Fibroblast of skin of right biceps (primary cell): ENCODE measurements at places on chromosomes 16 and 17.

DNA sequence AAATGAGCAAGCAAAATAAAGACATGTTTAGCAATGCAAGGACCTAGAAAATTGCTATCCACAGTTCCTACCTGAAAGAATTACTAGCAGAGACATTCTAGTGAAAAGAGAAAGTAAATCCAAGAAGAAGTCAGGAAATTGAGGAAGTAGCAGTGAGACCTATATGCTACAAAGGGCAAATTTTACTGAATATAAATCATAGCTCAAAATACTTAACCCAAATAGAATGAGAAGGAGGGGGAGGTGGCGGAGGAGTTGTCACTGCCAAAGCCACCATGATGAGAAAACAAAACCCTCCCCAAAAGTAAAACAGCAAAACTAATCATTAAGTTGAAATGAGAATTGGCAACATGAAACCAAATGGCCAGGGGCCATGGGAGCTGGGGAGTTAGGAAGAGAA is 39.3 kb downstream of the PITPNM3 start:
- no peak for DNase-seq

- DNase-seq, result no peak
Measured at GRCh38 chr16:79914961-79915720, 314.6 kb upstream of the MAF start.

DNA sequence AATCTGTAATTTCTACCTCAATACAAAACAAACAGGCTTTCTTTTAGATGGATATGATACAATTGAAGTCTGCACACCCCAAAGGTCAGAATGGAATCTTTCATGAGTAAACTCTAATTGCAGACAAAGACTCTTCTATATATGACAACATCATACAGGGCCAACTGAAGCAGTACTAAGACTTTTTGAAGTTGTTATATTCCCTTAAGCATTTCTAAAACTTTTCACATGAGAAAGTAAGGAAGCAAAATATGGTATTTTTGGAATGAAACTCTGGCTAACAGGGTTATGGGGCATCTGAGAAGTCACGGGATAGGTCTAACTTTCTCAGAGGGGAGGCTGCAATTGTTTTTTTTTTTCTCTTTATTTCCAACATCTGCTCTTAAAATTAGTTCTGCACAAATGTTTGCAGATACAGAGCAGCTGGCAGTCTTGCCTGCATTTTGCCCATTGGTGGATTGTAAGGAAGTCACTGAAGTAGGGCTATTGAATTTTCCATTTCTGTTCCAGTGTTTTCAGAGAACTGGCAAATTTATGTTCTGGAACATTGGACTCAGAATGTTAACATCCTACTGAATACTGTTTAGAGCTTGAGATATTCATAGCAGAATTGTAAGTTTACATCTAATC is 59.1 kb downstream of the SSH2 start:
- no peak for DNase-seq

- no peak for DNase-seq
Measured at GRCh38 chr16:71338632-71339031, 19.9 kb upstream of the CALB2 start.

GRCh38 chr17:2377659-2378058 is 23.2 kb downstream of the MNT start:
- DNase-seq, result no peak

- DNase-seq, result no peak
Measured at GRCh38 chr17:75557852-75558665, 29.5 kb upstream of the MYO15B start.

- no peak for DNase-seq
Measured at GRCh38 chr16:22291020-22291419, 6.2 kb upstream of the POLR3E start.

- peak; percentile 64 for DNase-seq
Measured at GRCh38 chr16:86343796-86344585, 166.3 kb upstream of the FOXF1 start.

GRCh38 chr16:83187405-83187804 is 560.6 kb downstream of the CDH13 start:
- DNase-seq, result peak; percentile 79

DNA sequence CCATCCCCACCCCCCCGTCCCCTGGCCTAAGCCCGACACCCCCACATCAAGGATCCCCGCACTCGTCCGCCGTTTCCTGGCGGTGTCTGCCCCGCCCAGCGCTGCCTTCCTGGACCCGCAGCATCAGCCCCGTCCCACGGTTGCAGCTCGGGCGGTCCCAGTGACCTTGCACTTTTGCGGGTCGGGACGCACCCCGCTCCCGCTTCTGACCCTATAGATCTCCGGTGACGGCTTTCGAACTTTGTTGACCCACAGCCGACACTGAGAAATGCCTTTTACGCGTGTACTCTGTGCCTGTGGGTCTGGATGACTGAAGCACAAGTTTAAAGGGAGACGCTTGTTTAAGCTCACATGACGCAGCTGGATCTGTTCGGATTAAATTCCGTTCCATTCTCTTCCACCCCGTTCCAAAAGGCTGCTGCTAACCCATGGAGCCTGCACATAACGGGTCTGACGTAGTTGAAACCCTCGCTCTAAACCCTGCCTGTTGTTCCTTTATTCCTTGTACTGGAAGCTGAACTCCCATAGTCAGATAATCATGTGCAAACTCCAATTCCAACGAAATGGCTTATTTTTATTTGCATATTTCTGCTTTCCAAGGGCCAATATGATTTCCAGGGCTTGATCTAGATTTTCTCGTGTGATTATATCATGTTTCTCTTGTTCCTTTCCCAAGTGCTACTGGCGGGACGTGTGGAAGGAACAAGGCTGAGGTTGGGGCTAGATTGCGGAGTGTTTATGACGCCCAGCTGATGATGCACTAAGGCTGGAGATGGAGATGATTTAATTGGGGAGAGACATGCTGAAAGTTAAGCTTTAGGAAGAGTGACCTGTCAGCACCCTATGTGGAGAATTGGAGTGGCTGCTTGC is 834 bp downstream of the FLYWCH1 start:
- peak; percentile 57 for DNase-seq

DNA sequence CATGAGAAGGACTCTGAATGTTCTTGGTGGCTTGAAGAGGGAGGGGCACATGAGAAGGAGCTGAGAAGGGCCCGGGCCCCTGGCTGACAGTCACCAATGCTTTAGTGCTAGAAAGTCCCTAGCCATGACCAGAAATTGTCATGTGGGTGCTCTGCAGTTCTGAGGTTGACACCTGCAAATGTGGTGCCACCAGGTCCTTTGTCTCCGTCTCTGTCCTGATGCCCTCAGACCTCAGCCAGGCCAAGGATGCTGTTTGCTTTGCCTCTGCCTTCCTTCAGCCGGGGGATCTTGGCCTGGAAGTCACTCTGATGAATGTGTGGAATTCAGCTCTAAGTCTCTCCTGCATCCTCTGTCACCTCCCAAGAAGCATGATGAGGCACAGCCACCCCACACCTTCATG is 63.6 kb downstream of the TNFRSF13B start:
- DNase-seq, result no peak

- DNase-seq, result no peak
Measured at GRCh38 chr17:45006927-45007461, 38.9 kb upstream of the C1QL1 start.

DNA sequence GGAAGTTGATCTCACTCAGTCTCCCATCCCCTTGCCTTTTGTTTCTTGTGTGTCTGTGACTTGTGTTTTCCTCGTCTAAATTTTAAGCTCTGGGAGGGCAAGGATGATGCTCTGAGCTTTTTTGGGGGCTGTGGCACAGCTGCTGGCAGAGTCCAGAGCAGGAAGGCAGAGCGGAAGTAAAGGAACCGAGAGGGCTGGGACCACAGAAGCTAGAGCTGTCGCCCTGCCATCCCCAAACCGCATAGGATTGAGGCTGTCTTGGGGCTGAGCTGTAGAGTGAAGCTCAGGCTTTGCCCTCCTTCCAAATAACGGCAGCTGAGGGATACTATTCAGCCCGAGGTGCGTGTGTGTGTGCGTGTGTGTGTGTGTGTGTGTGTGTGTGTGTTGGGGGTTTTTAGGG is 3.8 kb upstream of the DNAH2 start:
- no peak for DNase-seq

DNA sequence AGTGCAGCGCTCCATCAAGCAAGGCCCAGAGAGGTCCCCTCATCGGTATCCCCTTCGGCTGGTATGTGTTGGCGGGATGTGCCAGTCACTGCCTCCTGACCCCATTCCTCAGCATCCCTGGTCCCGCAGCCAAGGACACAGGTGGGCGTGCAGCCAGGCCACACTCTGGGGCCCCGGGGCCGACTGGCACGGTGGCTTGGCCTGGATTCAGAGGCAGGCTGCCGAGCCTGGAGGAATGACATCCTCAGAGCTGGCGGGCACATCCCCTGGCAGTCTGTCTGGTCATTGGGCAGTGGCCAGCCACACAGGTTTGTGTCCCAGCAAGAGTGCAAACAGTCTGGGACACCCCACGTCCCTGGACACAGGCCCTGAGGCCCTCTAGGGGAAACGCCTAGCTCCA is 111.1 kb downstream of the SDK2 start:
- DNase-seq, result no peak

- DNase-seq, result no peak
Measured at GRCh38 chr16:576197-576822, 6.5 kb downstream of the PIGQ start.

DNA sequence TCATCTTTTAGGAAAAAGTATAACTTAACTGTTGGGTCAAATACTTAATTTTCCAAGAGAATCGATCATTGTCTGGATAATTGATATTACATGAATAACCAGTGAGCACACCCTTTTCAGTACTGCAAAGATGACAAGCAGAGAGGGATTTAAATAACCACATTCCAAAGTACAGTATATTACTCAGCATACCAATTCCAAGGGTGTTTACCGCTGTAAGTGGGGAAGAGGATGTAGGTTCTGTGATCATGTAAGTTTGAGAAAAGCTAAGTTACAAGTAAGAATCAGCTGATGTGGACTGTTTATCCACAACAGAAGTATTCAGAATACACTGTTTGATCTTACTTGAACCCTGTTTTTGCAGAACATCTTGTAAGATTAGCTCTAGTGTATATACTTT is 6.1 kb downstream of the GDE1 start:
- peak; percentile 5 for DNase-seq

- DNase-seq, result no peak
Measured at GRCh38 chr16:10100829-10101228, 81.4 kb downstream of the GRIN2A start.

DNA sequence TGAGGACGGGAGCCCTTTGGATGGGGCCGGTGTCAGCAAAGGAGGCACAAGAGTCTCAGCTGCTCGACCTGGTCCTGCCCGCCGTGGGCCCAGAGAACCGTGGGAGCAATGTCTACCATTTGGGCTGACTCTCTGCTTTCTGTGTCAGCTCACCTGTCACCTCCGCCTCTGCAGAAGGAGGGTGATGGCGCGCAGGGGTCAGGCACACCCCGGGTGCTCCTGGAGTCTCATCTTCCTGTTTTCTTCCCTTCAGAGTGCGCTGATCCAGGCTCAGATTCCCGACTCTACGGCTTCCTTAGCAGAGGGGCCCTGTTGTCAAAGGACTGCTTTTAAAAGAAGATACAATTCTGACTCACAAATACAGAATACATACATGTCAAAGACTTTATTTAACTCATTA is 167.1 kb downstream of the BANP start:
- no peak for DNase-seq

GRCh38 chr16:49969091-49970030 is 55.7 kb upstream of the CNEP1R1 start:
- no peak for DNase-seq

GRCh38 chr17:43524945-43525575 is 21.1 kb downstream of the ETV4 start:
- DNase-seq, result peak; percentile 35

DNA sequence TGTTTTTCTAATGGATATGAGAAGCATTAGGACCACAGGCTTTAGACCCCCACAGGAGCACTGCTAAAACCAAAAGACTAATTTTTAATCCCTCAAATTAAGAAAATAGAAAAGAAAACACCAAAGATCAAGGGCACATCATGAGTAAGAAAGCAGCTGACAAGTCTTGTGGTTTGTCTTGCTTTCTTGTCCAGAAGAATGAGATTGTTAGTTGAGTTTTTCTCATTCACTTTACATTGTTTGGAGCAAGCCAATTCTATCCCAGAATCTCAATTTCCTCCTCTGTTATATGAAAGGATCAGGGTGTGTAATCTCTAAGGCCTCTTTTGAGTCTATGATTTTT is 899.0 kb downstream of the KCNJ2 start:
- no peak for DNase-seq

GRCh38 chr16:86528061-86528929 is 18.0 kb downstream of the FOXF1 start:
- no peak for DNase-seq

DNA sequence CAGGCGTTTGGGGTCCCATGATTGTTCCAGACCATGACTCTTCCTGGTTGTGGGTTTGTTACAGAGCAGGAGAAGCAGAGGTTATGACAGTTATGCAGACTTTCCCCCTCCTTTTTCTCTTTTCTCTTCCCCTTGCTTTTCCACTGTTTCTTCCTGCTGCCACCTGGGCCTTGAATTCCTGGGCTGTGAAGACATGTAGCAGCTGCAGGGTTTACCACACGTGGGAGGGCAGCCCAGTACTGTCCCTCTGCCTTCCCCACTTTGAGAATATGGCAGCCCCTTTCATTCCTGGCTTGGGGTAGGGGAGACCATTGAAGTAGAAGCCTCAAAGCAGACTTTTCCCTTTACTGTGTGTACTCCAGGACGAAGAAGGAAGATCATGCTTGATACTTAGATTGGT is 7.9 kb upstream of the TACO1 start:
- no peak for DNase-seq

DNA sequence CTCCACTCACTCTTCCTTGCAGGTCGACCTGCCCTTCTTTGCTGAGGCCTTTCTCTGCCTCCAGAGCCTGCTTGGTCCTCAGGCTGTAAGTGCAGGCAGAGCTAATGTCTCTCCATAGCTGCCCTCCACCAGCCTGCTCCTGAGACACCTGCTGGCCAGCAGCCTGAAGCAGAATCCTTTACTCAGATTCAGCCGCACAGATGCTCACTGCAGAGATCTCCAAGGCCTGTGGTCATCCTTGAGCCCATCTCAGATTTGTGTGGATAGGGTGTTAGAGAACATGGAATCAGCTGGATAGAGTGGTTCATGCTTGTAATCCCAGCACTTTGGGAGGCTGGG is 11.5 kb downstream of the DEXI start:
- no peak for DNase-seq

DNA sequence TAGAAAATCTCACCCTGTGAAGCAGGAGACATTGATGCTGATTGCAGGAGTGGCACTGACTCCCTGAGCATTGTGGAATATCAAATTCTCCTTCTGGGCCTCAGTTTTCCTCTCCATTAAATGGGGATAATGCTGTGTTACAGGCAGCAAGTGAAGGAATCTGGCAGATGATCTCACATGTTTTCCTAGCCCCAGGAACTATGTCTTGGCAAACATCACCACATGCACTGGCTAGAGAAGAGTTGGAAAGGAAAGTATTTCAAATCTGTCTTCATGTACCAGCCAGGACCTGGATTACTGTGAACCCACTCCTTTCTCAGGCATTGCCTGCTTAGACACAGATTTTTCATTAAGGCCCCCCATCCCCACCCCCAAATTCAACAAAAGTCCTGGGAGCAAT is 13.6 kb upstream of the CCL8 start:
- no peak for DNase-seq

DNA sequence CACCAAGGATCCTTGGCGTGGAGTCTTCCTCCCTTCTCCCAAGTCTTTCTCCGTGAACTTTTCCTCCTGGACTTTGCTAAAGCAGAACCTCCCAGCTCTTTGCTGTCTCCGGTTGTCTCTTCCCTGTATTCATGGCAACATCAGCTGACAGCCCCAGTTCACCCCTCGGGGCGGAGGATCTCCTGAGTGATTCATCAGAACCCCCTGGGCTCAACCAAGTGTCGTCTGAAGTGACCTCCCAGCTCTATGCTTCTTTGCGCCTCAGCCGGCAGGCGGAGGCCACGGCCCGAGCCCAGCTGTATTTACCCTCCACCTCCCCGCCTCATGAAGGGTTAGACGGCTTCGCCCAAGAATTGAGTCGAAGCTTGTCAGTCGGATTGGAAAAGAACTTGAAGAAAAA is 943 bp downstream of the CNTROB start:
- peak; percentile 68 for DNase-seq
